ENCODE measurements at places on chromosomes 6 and 20. TPM values are rescaled to one million over a fixed set of nuclear protein-coding genes. Genes with fewer than 3 reads are reported as not detected.

- DNase-seq = no peak
Measured at GRCh38 chr20:36866164-36866563, 9.8 kb upstream of the TLDC2 start.

GRCh38 chr6:160284575-160284974 is 26.0 kb upstream of the SLC22A2 start:
- no peak for DNase-seq

Gene ANKRD66
- total RNA-seq = not detected

Gene DDX43
- not detected for total RNA-seq

- DNase-seq = no peak
Measured at GRCh38 chr6:82337688-82338257, 25.8 kb upstream of the TPBG start.

DNA sequence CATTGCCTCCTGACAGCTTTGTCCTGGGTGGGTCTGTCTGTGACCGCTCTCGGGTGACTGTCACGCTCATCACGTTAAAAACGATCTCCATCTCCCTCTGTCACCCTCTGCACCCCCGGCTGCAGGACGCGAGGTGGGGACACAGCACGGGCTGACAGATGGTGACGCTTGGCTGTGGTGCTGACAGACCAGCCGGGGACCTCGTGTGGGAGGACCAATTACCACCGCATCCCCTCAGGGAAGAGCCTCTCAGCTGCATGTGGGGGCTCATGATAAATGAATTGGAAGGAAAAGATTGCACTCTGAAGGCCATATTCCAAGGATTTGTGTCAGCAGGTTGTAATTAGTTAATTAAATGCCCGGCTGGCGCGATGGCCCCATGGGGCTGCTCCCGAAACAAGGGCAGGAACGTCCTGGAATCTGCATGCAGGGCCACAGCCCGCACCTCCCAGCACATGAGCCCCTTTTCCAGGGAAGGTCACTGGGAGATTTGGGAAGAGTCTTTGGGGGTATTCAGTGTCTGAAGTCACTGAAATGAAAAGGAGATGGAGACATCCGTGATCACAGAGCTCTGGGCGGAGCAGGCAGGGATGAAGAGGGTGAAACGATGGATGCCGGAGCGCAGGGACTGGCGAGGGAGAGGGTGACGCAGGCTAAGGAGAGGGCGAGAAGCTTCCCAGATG is 87.1 kb downstream of the ERMARD start:
- peak; percentile 2 for DNase-seq

Gene SLC24A3
- 0.15 TPM for total RNA-seq
